ENCODE measurements at places on chromosomes 4 and X. TPM values are rescaled to one million over a fixed set of nuclear protein-coding genes. Genes with fewer than 3 reads are reported as not detected.

Gene CXXC4
- polyA plus RNA-seq = 2.6 TPM

Gene NAP1L2
- polyA plus RNA-seq = 0.78 TPM

Gene SPATA18
- polyA plus RNA-seq = 2.9 TPM

Gene DUX4
- polyA plus RNA-seq = not detected

Gene SOWAHB
- 5.7 TPM for polyA plus RNA-seq

Gene SEPSECS
- polyA plus RNA-seq = 3.2 TPM

Gene SGCB
- polyA plus RNA-seq = 28.7 TPM

Gene RTL9
- polyA plus RNA-seq = 1.3 TPM

Gene ABLIM2
- 2.0 TPM for polyA plus RNA-seq

Gene HSFX3
- not detected for polyA plus RNA-seq

Gene SYP
- polyA plus RNA-seq = 2.9 TPM

Gene MAGEA8
- polyA plus RNA-seq = not detected

Gene MAMLD1
- 2.4 TPM for polyA plus RNA-seq

Gene UGT2B17
- polyA plus RNA-seq = 4.4 TPM

Gene RXFP1
- not detected for polyA plus RNA-seq

Gene HHIP
- polyA plus RNA-seq = 33.9 TPM

Gene GPR143
- 9.4 TPM for polyA plus RNA-seq

Gene LONRF3
- polyA plus RNA-seq = 2.6 TPM

Gene HSD17B13
- polyA plus RNA-seq = 0.30 TPM

Gene TKTL2
- polyA plus RNA-seq = not detected

Gene CXCL8
- 21.6 TPM for polyA plus RNA-seq

Gene PRSS12
- polyA plus RNA-seq = 15.4 TPM

Gene HTN3
- not detected for polyA plus RNA-seq

Gene GPM6B
- 10.2 TPM for polyA plus RNA-seq

Gene GABRG1
- polyA plus RNA-seq = not detected

Gene SMIM31
- polyA plus RNA-seq = 0.51 TPM

Measured in hepatocyte (in vitro differentiated cells).